ENCODE measurements at places on chromosomes 3 and 15.

GRCh38 chr3:134018850-134019249 lies 10.9 kb downstream of the SLCO2A1 start:
- DNase-seq: no peak

GRCh38 chr3:63912768-63913588 lies 795 bp upstream of the SCAANT1 start:
- DNase-seq: no peak

DNA sequence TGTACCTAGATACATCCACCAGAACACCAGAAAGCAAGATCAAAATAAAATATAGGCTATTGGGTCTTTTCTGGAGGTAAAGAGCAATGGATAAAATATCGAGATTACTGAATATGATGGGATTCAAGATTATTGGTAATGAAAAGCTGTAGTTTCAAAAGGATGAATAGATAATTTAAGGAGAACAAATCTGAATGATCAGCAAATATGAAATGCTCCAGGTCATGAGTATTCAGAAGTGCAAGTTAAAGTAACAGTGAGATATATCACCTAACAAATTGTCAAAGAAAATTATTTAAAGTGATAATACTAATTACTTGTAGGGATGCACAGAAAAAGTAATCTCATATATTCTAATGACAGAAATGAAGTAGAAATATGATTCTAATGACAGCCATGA lies 409.6 kb upstream of the MDFIC2 start:
- no peak for DNase-seq

- DNase-seq: no peak
These were observed 7.5 kb upstream of the TGFBR2 start for GRCh38 chr3:30598668-30599545.

DNA sequence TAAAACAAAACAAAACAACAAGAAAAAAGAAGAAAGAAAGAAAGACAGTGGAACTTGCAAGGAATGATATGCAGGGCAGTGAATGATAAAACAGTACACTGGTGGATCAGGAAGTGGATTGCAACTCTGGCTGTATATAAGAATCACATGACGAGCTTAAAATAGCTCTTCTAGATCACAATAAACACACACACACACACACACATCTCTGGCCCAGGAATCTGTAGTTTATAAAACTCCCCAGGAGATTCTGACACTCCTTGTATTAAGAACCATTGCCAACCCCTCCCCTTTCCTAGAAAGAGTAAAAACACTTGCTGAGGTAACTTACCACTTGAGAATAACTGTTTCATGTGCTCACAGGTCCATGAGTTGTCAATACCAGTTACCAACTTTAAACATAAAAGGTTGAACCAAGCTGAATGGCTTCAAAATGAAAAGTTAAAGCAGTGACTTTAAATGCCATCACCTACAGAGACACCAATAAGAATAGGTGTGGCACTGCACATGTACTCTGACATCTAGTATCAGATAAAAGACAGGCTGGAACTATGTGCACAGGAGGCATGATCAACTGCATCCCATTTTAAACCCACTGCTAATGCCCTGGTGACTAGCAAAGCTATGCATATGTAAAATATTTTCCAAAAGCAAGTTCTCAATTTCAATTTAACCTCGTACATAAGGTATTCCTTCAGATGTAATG lies 3.9 kb downstream of the CPOX start:
- DNase-seq: no peak

- no peak for DNase-seq
These were observed 2.1 kb upstream of the PCCB start for GRCh38 chr3:136247855-136248590.

DNA sequence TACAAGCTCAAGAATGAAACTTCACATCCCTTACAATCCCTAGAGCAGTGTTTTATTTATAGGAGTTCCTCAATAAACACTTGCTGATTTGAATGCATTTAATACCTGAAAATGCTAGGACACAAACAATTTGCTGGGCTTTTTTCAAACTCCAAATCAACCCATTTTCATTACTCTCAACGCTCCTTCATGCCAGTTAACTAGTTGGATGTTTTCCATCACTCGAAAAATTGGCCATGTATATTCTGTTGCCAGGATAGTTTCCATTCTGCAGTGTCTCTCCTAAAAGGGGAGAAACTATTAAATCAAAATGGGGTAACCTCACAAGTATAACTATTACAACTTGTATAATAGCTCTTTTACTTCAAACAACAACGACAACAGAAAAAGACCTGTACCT lies 1.2 kb downstream of the GBE1 start:
- no peak for DNase-seq

- DNase-seq: no peak
These were observed 136.0 kb downstream of the HCN4 start for GRCh38 chr15:73232776-73233175.

DNA sequence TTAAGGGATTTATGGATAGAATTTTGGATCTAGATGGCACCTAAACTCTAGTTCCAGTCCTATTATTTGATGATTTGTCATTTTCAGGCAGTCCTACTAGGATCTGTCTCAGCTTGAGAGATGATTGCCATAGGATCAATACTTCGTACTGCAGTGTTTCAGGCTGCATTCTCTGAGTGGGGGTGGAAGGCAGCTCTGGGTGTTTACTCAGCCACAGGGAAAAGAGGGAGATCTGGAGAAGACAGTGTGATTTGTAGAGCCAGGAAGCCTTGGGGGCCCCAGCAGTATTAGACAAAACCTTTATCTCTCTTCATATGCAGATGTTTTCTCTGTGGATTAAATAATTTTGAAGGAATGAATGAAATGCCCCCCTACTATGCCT lies 188.4 kb upstream of the SYNPR start:
- no peak for DNase-seq

DNA sequence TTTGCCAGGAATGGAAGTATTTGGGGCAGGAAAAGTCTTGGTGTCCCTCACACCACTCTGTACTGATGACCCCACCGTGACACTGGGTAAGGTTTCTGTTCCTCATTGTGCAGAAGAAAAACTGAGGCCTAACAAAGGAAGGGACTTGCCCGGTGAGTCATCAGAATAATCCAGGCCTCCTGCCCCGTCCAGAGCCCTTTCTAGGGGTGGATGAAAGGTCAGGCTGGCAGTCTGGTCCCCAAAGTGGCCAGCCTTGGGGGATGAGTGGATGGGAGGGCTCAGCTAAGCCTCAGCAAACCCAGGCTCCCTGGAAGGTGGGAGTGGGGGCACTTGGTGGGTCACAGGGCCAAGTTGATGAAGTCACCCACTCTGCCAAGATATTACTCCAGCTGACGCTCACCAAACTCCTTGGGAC lies 2.3 kb upstream of the DNAH1 start:
- no peak for DNase-seq

GRCh38 chr15:39296955-39297354 lies 283.9 kb upstream of the THBS1 start:
- DNase-seq: no peak

GRCh38 chr15:71117714-71118305 lies 2.5 kb downstream of the THSD4 start:
- no peak for DNase-seq

DNA sequence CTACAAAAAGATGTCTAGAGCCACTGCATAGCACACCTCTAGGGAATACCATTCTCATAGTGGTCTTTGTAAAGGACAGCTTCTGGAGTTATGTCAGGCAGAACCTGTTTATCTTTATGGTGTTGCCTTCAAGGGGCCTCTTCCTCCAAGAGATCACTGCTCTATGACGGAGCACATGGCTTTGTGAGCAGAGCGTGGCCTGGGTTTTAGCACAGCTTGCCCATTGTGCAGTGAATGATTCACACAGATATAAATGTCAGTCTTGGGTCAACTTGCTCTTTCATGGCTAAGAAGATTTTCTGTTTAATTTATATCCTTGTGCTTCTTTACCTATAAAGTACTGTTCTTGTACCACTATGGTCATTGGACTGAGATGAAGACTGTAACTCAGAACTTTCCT lies 41.5 kb upstream of the RBMS3 start:
- DNase-seq: no peak

DNA sequence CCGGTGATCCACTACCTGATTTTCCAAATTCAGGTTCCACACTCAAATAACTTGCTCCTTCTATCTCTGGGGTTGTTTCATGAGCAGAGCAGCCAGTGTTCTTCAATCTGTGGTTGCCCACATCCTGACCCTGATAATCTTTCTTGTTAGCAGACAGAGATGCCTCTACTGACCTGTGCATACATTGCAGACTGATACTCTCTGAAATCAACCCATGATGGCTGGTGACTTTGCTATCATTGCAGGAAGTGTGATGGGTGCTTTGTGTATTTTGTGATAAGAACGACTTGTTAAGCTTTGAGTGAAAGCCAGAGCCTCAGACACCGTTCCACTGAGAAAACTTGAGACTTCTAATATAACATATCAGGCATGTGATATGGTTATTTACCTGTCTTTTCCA lies 39.9 kb downstream of the GATM start:
- no peak for DNase-seq

DNA sequence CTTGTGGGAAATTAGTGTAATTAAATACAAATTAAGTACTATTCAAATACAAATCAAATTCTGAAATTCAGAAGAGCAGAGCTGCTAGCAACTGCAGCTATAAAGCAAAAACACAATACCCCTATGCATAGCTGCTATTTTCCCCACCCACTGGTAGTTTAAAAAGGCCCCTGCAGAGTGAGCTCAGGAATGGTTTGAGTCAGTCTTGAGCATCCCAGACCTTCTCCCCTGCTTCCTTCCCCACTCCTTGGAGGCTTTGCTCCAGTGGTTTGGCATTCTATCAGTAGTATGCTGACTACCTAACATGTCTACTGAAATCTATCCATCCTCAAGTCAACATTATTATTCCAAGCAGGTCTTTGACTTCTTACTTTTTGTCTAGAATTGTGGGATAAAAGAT lies 53.0 kb downstream of the EFHB start:
- DNase-seq: no peak

GRCh38 chr3:120475722-120476377 lies 25.1 kb upstream of the FSTL1 start:
- DNase-seq: no peak

All from HS-5 (cell line).